Hematopoietic multipotent progenitor cell (in vitro differentiated cells): ENCODE measurements at places on chromosomes 13 and 19. TPM values are rescaled to one million over a fixed set of nuclear protein-coding genes. Genes with fewer than 3 reads are reported as not detected.

GRCh38 chr19:19943848-19944582 lies 43.3 kb downstream of the ZNF93 start:
- no peak for DNase-seq

The AXL gene
- 7.0 TPM for total RNA-seq

GRCh38 chr13:23666582-23666981 lies 96.4 kb downstream of the TNFRSF19 start:
- no peak for DNase-seq

- DNase-seq: no peak
These were observed 80.5 kb downstream of the GADD45B start for GRCh38 chr19:2556221-2557092.

The CDX2 gene
- not detected for total RNA-seq

- peak; percentile 85 for DNase-seq
These were observed 1.1 kb upstream of the FXYD3 start for GRCh38 chr19:35114353-35115176.

- no peak for DNase-seq
These were observed 14.0 kb upstream of the URI1 start for GRCh38 chr19:29927944-29928625.

GRCh38 chr13:66154354-66154753 lies 1075.8 kb downstream of the PCDH9 start:
- DNase-seq: no peak

GRCh38 chr13:30827578-30827925 lies 78.5 kb upstream of the MEDAG start:
- DNase-seq: no peak

GRCh38 chr13:28817204-28817603 lies 2.9 kb upstream of the MTUS2 start:
- no peak for DNase-seq

DNA sequence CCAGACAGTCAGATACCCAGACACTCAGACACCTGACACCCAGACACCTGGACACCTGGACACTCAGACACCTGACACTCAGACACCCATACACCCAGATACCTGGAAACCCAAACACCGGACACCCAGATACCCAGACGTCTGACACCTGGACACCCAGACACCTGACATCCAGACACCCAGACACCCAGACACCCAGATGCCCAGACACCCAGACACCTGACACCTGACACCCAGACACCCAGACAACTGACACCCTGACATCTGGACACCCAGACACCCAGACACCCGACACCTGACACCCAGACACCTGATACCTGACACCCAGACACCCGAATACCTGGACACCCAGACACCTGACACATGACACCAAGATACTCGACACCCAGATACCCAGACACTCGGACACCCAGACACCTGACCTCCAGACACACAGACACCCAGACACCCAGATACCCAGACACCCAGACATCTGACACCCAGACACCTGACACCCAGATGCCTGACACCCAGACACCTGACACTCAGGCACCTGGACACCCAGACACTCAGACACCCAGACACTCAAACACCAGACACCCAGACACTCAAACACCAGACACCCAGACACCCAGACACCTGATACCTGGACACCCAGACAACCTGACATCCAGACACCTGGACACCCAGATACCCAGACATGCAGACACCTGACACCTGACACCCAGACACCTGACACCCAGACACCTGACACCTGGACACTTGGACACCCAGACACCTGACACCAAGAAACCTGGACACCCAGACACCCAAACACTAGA lies 19.1 kb downstream of the C19orf12 start:
- no peak for DNase-seq

GRCh38 chr13:51739027-51739764 lies 64.8 kb downstream of the DHRS12 start:
- no peak for DNase-seq

DNA sequence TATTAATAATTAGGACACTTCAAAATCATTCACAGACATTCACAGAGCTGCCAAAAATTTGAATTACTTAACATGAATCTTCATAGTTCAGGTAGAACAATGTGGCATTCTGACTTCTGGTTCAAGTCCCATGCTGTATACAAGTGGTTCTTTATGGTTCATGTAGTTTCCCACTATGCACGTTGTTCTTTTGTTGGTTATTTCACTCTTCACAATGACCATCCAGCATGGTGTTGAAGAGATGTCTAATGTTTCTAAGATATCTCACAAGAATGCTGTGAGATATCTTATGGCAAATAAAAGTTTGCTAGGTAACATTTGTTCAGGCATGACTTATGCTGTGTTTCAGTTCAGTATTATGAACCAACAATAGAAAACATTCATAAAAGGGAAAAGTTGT lies 88.2 kb upstream of the SLITRK6 start:
- no peak for DNase-seq
